ENCODE measurements at places on chromosomes 5 and 9. TPM values are rescaled to one million over a fixed set of nuclear protein-coding genes. Genes with fewer than 3 reads are reported as not detected.

DNA sequence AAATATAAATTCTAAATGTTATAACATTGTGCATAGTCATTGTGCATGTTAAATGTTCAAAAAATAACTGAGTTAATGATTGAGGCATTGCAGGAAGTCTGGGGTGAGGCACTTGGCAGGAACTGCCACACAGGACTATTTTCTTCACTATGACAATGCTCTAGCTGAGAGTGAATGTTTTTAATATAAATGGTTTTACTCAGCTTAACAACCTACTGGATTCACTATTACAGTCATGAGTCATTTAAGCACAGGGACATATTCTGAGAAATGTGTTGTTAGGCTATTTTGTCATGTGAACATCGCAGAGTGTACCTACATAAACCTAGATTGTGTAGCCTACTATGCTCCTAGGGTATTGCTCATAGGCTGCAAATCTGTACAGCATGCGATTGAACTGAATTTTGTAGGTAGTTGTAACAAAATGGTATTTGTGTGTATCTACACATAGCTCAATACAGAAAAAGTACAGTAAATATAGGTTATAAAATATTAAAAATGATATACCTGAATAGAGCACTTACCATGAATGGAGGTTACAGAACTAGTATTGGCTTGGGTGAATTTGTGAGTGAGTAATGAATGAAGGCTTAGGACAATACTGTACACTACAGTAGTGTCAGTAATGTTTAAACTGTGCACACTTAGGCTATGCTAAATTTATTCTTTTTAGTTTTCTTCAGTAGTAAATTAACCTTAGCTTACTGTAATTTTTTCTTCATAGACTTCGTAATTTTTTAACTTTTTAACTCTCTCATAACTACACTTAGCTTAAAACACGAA is 346.1 kb upstream of the PTGER4 start:
- no peaks in the 10 kb centered on the region for H3K4me1 ChIP-seq
- no peak for DNase-seq
- no peaks in the 10 kb centered on the region for H3K27me3 ChIP-seq
- no peak overlapping the region for H3K27ac ChIP-seq
- H3K36me3 ChIP-seq, result no peaks in the 10 kb centered on the region
- H3K4me3 ChIP-seq, result no peak overlapping the region

DNA sequence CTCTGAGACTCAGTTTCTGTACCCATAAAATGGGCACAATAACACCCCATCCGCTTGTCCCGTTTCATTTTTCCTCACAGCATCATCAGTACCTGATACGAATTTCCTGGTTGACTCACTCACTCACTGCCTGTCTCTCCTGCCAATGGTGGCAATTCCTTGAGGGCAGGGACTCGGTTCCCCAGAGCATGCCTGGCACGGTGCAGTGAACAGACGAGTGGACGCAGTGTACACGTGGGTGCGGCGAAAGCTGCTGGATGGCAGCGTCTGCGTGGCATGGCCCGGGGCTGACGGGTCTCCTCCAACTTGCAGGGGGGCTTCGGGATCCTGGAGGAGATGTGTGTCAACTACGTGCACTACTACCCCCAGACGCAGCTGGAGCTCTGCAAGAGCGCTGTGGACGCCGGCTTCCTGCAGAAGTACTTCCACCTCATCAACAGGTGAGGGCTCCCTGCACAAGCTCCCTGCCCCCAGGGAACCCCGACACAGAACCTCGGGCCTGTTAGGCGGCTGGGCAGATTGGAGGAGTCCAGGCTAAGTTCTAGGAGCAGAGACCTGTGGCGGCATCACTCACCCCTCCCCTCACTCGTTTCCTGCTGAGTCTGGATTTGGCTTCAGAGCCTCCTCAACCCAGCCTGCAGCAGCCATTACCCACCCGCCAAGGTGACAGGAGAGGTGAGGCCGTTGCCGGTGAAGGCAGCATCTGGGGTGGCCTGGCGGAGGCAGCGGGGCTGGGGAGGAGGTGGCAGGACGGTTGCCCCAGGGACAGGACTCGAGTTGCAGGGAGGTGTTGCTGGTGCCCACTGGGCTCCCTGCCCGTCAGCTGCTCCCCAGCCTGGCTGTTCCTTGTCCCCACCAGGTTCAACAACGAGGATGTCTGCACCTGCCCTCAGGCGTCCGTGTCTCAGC is 20.3 kb downstream of the DBH start:
- no peak overlapping the region for H3K4me3 ChIP-seq
- peaks cover 18% of the 10 kb centered on the region for H3K27me3 ChIP-seq
- H3K36me3 ChIP-seq, result no peaks in the 10 kb centered on the region
- no peak overlapping the region for H3K27ac ChIP-seq
- no peak for DNase-seq

DNA sequence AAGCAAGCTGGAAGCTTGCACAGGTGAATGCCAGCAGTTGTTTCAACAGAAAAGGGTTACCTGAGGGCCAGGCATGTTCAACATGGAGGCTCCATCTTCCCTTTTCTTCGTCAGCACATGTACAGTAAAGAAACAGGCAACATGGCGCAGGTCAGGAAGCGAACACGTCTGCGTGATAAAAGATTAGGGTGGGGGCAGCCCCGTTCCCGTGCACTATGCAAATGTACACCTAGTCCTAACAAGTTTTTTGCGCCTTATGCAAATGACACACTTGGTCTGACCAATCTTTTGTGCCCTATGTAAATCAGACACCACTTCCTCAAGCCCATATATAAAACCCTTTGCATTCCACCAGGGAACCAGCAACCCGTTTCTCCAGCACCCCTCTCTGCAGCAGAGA is 452.1 kb upstream of the PTPRD start:
- no peak overlapping the region for H3K27ac ChIP-seq
- no peaks in the 10 kb centered on the region for H3K27me3 ChIP-seq
- H3K36me3 ChIP-seq, result no peaks in the 10 kb centered on the region
- no peak overlapping the region for H3K4me3 ChIP-seq

- no peaks in the 10 kb centered on the region for H3K36me3 ChIP-seq
- no peak for DNase-seq
- no peaks in the 10 kb centered on the region for H3K4me1 ChIP-seq
- no peak overlapping the region for H3K27ac ChIP-seq
- no peak overlapping the region for H3K4me3 ChIP-seq
These were observed 90.0 kb downstream of the TRIM32 start for GRCh38 chr9:116777116-116777515.

- H3K27me3 ChIP-seq, result no peaks in the 10 kb centered on the region
- no peak overlapping the region for H3K27ac ChIP-seq
- no peak overlapping the region for H3K4me3 ChIP-seq
- peaks cover 24% of the 10 kb centered on the region for H3K4me1 ChIP-seq
- DNase-seq, result no peak
These were observed 133.7 kb downstream of the GPBP1 start for GRCh38 chr5:57307516-57307915.

AK8 gene
- not detected for total RNA-seq

TERT gene
- total RNA-seq, result 1.2 TPM

IL4 gene
- total RNA-seq, result not detected

PCDHB9 gene
- 0.18 TPM for total RNA-seq

TSSK1B gene
- not detected for total RNA-seq

Data from HepG2 (cell line).